ENCODE measurements at places on chromosomes 11 and 22.
A peak's percentile ranks its signal among the peaks of the same experiment; 100 is the strongest.

- DNase-seq, result no peak
Measured at GRCh38 chr11:117396970-117397369, 69.3 kb downstream of the CEP164 start.

DNA sequence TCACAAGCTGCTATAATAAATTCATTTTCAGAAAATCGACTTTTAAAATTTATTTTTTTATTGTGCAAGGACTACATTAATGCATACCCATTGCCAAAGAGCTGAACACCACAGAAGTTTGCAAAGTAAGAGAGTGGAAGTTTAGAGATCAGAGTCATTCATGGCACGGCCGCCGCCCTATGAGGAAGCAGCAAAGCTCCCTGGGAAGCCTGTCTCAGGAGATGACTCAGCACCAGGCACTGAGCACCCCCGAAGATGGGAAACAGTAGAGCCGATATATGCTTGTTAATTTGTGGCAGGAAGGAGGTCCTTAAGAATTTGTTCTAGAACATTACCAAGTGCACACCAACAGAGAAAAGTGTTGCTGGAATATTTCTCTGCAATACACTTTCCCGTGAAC is 693.7 kb downstream of the OPCML start:
- DNase-seq, result no peak

- DNase-seq, result no peak
Measured at GRCh38 chr22:48015701-48016100, 1253.3 kb downstream of the TBC1D22A start.

DNA sequence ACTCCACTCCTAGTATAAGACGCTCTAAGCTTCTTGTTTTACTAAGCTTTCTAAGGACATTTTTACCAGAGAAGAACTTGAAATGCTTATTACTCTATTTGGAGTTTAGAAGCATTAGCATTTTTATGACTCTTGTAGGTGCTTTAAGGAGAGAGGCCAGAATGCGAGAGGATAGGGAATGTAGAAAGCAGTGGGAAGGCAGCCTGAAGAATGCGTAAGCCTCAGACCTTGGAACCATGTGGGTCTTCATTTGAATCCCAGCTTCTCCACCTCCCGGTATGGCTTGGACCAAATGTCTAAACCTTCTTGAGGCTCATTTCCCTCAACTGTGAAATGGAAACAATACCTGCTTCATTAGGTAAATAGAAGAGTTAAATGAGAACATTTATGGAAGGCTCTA is 60.0 kb upstream of the AMOTL1 start:
- DNase-seq, result no peak

DNA sequence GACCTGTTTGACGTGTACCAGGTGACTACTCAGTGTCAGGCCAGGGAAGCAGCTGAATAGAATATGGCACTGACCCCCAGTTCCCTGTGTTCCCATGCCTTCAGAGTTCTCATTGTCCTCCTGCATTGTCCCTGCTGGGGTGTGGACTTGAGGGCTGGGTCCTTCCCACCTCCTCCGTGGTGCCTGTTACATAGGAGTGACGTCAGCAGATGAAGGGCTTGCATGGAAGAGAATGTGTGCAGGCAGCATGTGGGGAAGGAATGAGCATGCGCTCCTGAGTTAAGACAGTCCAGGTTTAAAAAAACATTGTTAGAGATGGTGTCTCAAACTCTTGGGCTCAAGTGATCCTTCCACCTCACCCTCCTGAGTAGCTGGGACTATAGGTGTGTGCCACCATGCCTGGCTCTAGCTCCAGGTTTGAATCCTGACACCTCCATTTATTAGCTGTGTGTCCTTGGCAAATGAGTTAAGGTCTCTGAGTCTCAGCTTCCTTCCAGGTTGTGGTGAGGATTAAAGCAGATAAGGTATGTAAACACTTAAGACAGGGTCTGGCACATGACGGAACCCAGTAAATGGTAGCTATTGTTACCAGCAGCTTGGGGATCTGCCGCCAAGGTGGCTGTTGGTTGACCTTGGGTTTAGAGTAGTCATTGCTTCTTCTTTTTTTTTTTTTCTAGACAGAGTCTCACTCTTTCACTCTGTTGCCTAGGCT is 7.5 kb upstream of the SOX10 start:
- no peak for DNase-seq

DNA sequence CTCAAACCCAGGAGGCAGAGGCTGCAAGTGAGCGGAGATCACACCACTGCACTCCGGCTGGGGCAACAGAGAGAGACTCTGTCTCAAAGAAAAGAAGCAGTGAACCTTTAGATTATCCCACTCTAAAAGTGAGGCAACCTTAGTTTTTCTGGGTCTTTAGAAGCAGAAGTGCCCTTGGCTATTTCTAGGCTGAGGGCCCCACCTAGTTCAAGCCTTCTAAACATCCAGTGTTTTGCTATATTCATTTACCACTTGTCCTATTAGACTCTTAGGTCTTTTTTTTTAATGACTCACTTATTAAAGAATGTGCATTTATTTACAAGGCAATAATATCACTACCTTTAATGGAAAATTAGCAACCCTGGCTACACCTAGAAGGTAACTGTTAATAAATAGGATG is 16.7 kb upstream of the EHF start:
- DNase-seq, result no peak

GRCh38 chr11:95005642-95006041 is 19.4 kb upstream of the KDM4E start:
- DNase-seq, result no peak

GRCh38 chr11:32056438-32056837 is 34.4 kb upstream of the RCN1 start:
- peak; percentile 59 for DNase-seq

DNA sequence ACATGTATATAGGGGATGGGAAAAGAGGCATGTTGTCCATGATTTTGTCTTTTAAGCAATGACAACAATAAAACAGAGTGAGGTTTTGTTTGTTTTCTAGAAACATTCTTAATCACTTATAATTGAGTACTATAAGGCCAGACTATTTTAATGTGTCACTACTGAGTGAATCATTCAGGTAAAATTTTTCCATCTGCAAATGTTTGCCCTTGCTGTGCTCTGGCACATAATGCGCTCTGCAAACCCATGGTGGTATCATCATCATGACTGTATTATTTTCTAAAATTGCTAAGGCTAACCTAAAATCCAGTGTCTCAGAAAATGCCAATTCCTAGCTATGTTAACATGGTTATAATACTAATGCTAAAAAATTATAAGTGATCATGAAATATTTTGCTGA is 261.2 kb downstream of the CADM1 start:
- DNase-seq, result no peak

- DNase-seq, result peak; percentile 89
Measured at GRCh38 chr22:19629720-19630419, 84.4 kb upstream of the SEPTIN5 start.

DNA sequence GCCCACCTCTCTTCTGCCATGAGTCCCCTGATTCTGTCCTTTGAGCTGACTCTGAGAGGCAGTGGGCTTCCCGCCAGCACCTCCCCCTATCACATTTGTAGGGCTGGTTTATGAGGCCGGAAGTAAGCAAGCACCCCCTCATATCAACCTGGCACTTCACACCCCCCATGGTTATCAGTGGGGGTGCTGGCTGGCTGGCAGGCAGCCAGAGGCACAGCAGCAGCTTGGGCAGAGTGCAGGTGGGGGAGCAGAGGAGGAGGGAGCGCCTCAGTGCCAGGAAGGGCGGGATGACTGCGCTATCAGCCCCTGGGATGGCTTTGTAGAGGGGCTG is 22.9 kb upstream of the CHRM4 start:
- DNase-seq, result peak; percentile 77

GRCh38 chr11:109138196-109138595 is 283.8 kb upstream of the C11orf87 start:
- no peak for DNase-seq

GRCh38 chr11:927871-928270 is 2.2 kb downstream of the AP2A2 start:
- no peak for DNase-seq

- peak; percentile 32 for DNase-seq
Measured at GRCh38 chr11:82901922-82902485, 468 bp downstream of the DDIAS start.

DNA sequence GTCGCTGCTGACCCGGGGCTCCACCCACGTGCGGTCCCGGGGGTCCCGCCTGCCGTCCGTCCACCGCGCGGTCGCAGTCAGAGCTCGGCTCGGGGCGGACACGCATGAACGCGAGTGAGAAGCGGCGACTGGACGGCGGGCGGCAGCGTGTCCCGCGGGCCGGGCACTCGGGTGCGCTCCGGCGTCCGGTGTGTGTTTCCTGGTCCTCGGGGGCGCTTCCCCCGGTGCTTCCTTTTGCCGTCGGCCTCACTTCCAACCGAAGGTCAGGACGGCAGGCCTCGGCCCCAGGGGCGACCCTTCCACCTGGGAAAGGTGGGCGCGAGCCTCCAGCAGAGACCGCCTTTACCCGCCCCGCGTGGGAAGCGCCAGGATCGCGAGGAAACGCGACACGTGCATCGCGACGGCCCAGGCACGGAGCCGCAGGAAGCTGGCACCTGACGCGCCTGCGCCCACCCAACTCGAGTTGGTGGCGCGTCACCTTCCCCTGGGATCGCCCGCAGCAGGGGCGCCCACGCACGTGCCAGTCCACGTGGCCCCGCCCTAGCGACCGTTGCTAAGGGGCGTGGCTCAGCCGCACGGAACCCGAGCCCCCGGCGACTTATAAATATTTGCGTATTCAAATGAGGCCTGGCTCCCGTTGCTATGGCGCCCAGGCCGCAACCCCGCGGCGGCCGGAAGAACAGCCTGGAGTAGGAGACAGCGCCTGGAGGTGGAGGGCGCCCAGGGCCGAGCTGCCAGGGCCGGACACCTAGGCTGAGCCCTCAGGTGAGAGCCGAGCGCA is at the start of gene LRRC56:
Gene LRRC56, plus strand, starts transcription at position 687 of the 781 bp plus-strand sequence. CDS start 3,158 bp downstream, outside the sequence.
- DNase-seq, result peak; percentile 93

GRCh38 chr11:78325274-78325781 is 92.3 kb downstream of the GAB2 start:
- DNase-seq, result peak; percentile 81

DNA sequence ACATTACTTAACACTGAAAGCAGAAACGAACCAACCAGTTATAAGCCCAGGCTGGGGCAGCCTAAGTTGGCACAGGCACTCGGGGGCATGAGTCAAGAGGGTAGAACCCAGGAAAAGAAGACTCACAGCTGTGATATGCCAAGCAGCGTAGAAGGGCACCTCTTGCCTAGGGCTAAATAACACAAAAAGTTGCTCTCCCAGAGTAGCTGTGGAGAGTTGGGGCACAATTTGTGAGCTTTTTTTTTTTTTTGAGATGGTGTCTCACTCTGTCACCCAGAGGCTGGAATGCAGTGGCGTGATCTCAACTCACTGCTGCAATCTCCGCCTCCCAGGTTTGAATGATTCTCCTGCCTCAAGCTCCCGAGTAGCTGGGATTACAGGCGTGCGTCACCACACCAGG is 8.8 kb downstream of the CLMP start:
- DNase-seq, result no peak

GRCh38 chr11:130077671-130078070 is 8.0 kb downstream of the APLP2 start:
- DNase-seq, result peak; percentile 91

Data from hematopoietic multipotent progenitor cell treated with erythropoietin and hydrocortisone succinate and interleukin-3 and kit ligand, for 6 days (in vitro differentiated cells).